ENCODE measurements at places on chromosomes 12 and 14. TPM values are rescaled to one million over a fixed set of nuclear protein-coding genes. Genes with fewer than 3 reads are reported as not detected.

- no peak for DNase-seq
Measured at GRCh38 chr14:59570122-59570521, 6.5 kb downstream of the CCDC175 start.

DNA sequence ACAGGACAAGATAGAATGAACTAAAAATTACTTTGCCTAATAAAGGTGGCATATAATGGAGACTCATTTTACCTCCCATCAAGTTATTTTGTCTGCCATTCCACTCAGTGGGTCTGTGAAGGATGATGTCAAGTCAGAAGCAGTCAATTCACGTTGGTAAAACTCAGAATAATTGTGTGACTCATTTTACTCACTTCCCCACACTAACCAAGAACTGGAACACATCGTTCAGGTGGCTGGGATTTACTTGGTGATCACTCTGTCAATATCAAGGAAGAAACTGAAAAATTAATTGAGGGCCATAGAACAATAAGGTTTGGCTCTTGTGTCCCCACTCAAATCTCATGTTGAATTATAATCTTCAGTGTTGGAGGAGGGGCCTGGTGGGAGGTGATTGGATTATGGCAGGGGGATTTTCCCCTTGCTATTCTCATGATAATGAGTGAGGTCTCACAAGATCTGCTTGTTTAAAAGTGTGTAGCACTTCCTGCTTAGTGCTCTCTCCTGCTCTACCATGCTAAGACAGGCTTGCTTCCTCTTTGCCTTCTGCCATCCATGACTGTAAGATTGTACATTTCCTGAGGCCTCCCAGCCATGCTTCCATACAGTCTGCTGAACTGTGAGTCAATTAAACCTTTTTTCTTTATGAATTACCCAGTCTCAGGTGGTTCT is 35.7 kb upstream of the GTF2A1 start:
- DNase-seq = no peak

- no peak for DNase-seq
Measured at GRCh38 chr14:81535396-81536164, 1.9 kb upstream of the SEL1L start.

DNA sequence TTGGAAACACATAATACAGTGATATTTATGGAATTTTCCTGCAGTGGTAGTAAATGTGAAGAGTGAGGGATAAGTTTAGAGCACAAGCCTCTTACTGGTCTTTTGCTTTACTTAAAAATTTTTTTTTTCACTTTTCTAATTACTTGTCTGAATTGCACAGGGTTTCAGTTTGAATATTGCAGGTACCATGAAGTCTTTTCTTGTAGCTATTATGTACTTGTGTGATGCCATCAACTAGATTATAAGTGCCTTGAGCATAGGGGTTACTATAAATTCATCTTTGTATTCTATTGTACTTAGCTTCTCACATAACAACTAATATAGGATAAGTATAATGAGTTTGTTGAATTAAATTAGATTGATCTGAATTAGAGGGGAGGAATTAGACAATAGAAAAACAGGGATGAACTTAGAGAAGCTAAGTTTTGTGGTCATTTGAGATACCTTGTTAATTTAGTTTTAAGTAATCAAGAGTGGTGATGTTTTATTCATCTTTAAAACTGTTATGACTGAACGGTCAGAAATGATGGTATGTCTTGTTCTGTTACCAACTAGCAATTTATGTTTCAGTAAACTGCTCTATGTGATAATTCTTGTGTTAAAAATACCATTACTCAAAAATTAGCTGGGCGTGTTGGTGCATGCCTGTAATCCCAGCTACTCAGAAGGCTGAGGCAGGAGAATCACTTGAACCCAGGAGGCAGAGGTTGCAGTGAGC is 42.1 kb downstream of the CCDC91 start:
- no peak for DNase-seq

DNA sequence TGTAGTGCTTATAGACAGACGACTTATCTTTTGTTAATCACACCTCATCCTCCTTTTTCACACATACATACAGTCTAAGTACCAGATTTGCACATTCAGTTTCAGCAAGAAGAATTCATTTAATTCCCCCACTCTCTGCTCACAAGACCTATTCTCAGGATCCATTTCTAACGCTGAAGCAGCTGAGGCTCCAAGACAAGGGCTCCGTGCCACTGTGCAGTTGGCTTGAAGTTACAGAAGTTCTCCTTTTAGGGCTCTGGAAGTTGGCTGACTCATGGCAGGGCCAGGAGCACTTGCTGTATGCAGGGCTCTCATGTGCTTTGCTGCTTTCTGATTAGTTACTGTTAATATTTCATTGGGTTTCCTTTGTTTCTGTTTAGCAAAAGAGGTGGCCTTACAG is 1566.9 kb upstream of the TMEM132C start:
- no peak for DNase-seq

- DNase-seq = no peak
Measured at GRCh38 chr14:98136012-98136789, 1135.8 kb downstream of the BCL11B start.

GRCh38 chr12:85156569-85156968 is 120.4 kb downstream of the LRRIQ1 start:
- DNase-seq = no peak

GRCh38 chr12:46814143-46814542 is 11.7 kb downstream of the SLC38A4 start:
- DNase-seq = no peak

DNA sequence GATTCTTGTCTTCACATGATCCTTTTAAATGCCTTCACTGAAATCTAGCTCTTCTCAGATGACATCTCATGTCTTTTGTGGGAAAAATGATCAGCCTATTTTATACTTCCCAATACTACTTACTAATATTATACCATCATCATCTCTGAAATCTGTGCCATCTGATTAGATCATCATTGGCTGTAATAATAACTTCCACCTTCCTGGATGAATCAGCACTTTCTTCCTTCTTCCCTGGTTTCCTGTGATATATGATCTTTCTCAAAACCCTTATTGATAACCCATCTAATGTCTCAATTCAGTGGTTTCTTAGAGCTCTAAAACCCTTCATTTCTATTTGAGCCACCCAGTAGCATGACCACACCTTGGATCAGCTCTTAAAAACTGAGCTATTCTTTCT is 30.9 kb downstream of the GPR137C start:
- DNase-seq = no peak

DNA sequence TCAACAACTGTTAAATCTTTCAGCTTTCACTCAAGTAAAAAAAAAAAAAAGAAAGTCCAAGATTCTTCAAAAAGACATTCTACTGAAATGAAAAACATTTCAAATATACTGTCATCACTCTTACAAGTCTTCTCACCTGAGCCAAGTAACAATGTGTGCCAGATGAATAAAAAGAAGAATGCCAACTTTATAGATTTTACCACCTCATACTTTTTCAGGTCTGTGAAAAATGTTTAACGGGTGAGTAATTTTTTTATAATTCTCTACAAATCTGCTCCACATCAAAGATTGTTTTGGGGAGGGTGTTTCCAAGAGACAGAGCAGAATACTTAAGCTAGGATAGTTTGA is 181.0 kb upstream of the BMP4 start:
- DNase-seq = no peak

- DNase-seq = no peak
Measured at GRCh38 chr12:28486521-28486920, 296.3 kb downstream of the CCDC91 start.

DNA sequence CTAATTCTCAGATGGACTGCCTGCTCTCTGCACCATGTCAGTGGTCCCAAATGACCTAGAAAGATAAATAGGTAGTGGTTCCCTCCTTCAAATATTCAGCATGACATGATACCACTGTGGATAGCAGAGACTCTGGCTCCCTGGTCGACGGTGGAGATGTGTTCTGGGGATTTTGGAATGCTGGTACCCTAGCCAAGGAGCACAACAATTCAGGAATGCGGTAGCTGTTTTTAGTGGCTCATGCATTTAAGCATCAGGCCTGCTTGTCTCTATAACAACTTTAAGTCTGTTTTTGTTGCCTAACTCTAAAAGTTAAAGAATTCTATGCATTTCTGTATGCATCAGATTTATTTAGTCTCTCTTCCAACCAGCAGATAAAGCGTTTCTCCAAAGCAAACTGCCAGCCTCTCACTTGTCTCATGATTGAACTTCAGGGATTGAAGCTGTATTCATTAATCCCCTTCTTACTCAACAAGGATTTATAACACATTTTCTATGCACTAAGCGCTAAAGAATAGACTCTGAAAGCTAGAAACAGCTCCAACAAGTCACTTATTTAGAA is 164.9 kb upstream of the BMP4 start:
- no peak for DNase-seq

DNA sequence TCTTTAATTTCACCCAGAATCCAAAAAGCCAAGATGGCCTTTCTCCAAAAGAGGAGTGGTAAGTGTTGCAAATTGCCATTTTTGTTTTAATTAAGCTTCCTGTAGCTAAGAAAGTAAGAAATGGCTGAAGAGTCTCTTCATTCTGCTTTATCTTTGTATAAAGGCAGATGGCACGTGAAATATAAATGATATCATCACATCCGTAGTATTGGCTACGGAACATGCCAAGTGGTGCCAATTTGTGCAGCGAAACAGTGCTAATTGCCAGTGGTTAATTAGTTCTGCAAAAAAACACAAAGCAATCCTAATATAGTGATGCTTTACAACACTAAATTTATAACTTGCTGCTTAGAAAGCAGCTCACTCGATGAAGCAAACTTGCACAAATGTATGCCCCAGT is 29.4 kb downstream of the PLEKHG7 start:
- no peak for DNase-seq

DNA sequence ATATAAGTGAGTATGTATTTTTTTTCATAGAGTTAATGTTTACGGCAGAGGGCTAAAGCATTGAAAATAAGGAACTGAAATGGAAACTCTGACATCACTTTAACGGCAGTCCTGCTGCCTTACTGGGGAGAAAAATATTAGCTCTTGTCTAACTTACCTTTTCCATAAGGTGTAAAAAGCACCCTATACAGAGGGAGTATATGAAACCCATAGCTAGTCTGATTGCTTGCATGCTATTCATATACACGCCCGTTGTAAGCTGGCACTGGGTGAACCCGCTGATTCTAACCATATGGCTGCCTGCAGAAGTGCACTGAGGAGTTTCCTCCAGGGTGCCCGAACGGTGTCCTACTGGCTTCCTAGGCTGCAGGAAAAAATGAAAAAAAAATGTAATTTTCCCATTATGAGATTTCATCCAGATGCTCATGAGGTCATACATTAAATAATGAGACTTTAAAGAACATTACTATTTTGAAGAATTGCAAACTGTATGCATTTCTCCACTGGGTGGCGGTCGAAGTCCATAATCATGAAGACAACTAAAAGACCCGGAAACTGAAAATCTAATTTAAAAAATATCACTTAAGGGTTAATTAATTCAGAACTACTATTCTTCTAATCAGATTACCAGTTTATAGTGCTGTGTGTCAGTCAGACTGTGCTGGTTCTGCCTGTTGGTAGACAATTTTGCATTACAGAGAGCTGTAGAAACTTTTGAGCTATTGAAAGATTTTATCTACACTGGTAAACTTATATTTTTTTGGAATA is 144.7 kb downstream of the ALX1 start:
- DNase-seq = no peak

- no peak for DNase-seq
Measured at GRCh38 chr14:24418492-24418873, 11.0 kb downstream of the CBLN3 start.

DNA sequence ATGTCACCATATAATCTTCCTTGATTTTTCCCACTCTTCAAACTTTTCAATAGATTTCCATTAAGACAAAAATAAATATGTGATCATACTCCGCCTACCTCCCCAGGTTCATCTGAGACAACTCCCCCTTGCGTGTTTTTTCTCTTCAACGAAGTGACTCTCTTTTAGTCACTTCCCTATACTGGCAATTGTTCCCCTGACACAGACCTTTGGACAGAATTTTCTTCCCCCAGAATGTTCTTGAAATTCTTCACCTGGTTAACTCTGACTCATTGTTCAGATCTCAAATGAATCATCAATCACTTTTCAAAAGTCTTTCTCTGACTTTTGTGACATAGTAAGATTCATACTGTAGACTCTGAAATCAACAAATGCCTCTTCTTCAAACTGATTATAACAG is 727.3 kb upstream of the LMO3 start:
- DNase-seq = no peak

DNA sequence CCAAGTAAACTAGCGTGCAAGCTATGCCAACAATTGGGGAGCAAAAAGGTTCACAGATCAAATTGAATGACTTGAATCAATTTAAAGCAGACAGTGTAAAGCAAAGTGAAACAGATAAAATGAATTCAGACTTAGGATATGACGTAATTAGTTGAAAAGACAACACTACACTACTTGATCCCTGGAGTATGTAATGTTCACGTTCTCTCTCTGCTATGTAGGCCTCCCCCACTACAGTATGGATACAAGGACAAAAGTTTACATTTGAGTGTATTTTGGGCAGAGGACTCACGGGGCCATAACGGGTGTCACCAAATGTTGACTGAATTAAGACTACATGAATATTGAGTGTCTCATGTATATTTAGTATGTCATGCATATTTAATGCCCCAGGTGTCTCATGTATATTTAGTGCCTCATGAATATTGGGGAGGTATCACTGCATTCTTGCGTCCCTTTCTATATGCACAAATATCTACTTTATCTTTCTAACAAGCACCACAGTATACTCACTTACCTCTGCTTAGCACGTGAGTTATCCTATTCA is 44.5 kb downstream of the RERGL start:
- DNase-seq = no peak

DNA sequence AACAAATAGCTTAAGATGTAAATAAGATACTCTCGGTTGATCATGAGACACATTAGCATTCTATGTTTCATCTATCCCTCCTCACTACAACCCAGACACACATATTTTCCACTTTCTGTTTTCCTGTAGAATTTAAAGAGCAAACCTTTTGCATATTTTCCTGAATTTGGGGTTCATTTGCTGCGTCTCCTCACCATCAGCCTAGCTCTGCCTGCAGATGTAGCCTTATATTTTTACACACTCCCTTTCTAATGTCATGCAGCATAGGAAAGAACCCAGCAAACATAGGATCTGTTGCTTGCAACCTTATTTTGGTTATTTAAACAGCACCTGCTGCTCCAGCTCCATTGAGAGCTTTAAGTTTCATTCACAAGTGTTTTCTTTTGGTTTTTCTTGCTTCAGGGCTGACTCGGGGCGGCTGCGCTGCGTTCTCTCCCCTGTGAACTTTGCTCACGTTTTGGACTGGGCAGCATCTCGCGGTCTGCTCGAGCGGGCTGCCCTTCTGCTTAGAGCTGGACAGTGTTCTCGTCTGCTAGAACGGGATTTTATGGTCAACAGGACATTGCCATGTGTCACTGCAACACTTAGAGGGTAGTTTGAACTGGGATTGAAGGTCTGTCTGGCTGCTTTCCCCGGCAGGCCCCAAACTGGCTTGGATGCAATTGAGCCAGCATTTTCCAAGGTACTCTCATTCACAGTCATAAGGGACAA is 57.8 kb upstream of the VRK1 start:
- no peak for DNase-seq

GRCh38 chr14:52610187-52610586 is 57.6 kb downstream of the GPR137C start:
- DNase-seq = no peak

GRCh38 chr14:28661171-28661772 is 105.3 kb upstream of the FOXG1 start:
- no peak for DNase-seq

GRCh38 chr12:74538491-74539258 is 1.0 kb downstream of the ATXN7L3B start:
- DNase-seq = no peak

The RERGL gene
- 14.6 TPM for total RNA-seq

The TSPAN19 gene
- 0.81 TPM for total RNA-seq

The SLCO1B1 gene
- not detected for total RNA-seq

The DEPDC4 gene
- total RNA-seq = not detected

The MYH6 gene
- total RNA-seq = not detected
